Effector memory CD8-positive, alpha-beta T cell (primary cell): ENCODE measurements at places on chromosomes 1 and 21.

GRCh38 chr1:206666031-206666561 lies 18.6 kb upstream of the MAPKAPK2 start:
- DNase-seq = no peak

DNA sequence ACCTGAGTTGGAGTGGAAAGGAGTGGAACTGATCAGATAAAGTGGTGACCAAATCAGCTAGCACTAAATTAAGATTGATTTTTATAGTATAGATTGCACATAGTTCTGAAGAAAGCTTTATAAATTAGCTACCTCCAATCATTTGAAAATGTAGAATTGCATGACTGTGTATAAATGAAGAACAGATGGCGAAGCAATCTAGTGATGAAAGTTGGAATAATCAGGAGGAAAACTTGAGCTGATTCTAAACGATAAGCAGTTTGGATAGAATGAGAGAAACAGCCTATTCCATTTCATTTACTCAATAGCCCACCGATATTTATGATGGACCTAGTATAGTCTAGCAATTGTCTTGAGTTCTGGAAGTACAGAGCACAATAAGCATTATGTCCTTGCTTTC lies 661.5 kb downstream of the PLA2G4A start:
- no peak for DNase-seq

DNA sequence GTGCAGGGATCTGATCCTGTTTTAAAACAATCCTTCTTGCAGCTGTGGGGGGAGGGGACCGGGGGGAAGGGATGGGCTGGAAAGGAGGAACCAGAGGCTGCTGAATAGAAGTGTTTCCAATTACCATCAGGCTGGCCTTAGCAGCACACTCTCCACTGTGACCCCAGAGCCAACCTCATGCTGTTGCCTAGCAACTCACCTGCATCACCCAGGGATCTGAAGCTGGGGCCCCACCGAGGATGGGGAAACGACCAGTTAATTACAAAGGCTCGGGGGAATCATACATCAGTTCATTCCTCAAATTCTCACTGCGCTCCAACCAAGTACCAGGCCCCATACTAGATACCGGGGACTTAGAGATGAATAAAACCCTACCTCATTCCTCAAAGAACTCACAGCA lies 11.9 kb upstream of the GPX7 start:
- no peak for DNase-seq

DNA sequence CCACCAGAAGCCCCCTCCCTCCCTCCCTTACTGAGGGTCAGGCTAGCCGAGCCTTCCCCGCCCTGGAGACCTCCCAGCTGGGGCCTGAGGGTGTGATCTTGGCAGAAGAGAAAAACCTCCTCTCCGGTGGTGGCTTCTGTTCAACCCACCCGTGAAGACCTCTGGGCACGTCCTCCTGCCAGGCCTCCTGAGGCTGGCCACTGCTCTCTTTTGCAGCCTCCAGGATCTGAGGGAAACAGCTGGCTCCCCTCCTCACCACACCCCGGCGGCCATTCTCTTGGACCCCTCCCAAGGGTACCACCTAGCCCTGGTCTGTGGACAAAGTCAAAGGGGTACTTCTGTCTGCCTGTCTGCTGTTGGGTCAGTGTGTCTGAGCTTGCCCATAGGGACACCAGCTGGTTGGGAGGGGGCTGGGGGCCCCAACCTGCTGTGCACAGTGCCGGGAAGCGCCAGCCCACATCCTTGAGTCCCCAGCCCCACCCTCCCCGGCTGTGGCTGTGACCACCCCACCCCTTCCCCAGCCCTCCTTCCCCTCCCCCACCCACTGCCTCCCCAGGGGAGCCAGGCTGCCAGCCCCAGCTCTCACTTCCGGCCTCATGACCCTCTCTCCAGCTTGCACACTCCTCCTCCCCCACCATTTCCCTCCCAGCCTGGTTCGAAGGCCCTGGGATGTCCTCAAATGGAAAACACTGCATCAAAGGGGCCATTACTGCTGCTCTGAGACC lies 48.1 kb downstream of the AHDC1 start:
- DNase-seq = no peak

DNA sequence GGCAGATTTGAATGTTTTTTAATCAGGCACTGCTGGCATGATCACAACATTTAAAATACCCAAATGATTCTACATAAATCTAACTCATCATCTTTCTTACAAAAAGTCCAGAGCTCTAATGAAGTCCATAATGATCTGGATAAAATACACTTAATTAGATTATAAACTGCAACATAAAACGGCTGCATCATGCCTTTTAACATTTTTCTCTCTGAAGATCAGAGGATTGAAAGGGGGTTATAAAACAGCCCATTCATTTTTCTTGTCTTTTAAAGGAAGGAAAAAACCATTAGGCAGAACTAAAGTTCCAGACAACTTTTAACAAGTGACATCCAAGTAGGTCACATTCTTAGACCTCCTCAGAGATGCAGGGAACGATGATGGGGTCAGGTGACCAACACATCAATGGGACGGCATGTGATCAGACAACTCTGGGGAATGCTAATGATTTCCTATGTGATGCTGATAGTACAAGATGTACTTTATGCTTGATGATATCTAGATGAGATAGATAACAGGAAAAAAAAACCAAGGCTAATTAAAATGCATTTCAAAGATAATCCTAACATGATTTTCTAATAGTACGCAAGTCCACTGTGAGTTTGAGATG lies 455.1 kb downstream of the SMYD3 start:
- no peak for DNase-seq

GRCh38 chr1:209883341-209883971 lies 54.6 kb upstream of the SYT14 start:
- DNase-seq = no peak

DNA sequence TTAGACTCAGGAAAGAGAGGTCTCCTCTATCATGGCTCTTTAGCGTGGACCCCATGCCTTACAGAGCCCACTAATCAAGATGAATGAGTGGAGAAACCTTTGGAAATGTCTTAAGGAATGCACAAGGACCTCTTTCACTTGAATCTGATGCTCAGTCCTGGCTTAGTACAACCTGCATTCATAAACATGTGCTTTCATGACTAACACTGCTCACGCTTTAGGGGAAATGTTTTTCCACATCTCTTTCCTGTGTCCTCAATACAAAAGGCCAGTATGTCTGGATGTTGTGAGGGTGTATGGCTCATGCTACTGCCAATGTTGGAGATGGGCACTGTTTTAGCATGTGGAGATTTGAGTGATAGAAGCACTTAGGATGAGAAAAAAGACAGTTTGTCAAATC lies 14.2 kb upstream of the GNG12 start:
- DNase-seq = no peak
